ENCODE measurements at places on chromosomes 13 and 19.

- H3K4me1 ChIP-seq, result peaks cover 32% of the 10 kb centered on the region
- DNase-seq, result no peak
- H3K4me3 ChIP-seq, result no peak overlapping the region
- no peaks in the 10 kb centered on the region for H3K27me3 ChIP-seq
- H3K36me3 ChIP-seq, result no peaks in the 10 kb centered on the region
- H3K27ac ChIP-seq, result no peak overlapping the region
Measured at GRCh38 chr19:47661161-47661560, 52.1 kb upstream of the EHD2 start.

GRCh38 chr13:94345374-94346195 lies 133.9 kb downstream of the DCT start:
- H3K27me3 ChIP-seq, result no peaks in the 10 kb centered on the region
- no peak overlapping the region for H3K27ac ChIP-seq
- H3K4me3 ChIP-seq, result no peak overlapping the region
- H3K36me3 ChIP-seq, result no peaks in the 10 kb centered on the region

- no peak overlapping the region for H3K4me3 ChIP-seq
- DNase-seq, result no peak
- H3K27me3 ChIP-seq, result no peaks in the 10 kb centered on the region
- H3K36me3 ChIP-seq, result no peaks in the 10 kb centered on the region
- H3K4me1 ChIP-seq, result peaks cover 4% of the 10 kb centered on the region
Measured at GRCh38 chr13:98994080-98994479, 16.2 kb upstream of the DOCK9 start.

DNA sequence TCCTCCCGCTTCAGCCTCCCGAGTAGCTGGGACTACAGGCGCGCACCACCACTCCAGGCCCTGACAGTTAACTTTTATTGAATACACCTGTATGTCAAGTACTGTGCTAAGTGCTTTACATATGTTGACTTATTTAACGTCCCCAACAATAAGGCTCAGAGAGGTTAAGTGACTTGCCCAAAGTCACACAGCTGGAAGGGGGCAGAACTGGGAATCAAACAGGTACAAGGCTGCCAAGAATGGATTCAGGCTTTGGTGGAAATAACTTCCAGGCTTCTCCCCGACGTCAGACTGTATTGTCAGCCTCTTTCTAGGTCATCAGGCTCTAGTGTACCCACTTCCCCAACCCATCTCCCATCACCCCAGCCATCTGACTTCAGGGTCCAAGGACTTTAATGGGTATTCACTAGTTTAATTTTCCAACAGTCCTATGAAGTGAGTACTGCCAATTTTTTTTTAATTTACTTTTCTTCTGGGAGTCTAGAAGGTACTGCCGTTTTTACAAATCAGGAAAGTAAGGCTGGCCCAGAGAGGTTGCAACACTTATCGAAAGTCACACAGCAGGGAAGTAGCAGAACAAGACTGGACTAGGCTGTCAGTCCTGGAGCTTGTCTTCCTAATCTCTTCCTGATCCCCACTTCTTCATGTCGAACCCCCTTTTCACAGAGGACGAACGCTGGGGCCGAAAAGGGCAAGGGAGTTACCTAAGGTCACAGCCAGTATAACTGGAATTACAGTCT lies 4.9 kb upstream of the CKM start:
- DNase-seq, result no peak
- H3K4me3 ChIP-seq, result no peak overlapping the region
- H3K36me3 ChIP-seq, result no peaks in the 10 kb centered on the region
- peaks cover 14% of the 10 kb centered on the region for H3K27me3 ChIP-seq
- H3K27ac ChIP-seq, result no peak overlapping the region

- no peaks in the 10 kb centered on the region for H3K27me3 ChIP-seq
- no peak overlapping the region for H3K4me3 ChIP-seq
- H3K36me3 ChIP-seq, result peaks cover 67% of the 10 kb centered on the region
- H3K27ac ChIP-seq, result no peak overlapping the region
- H3K4me1 ChIP-seq, result peaks cover 4% of the 10 kb centered on the region
- DNase-seq, result peak; percentile 56
Measured at GRCh38 chr13:110168999-110169933, 137.7 kb downstream of the COL4A1 start.
